Esophagus squamous epithelium (tissue), 5 donors: ENCODE measurements at places on chromosomes 2 and 18.

GRCh38 chr2:164447660-164448059 is 173.6 kb downstream of the GRB14 start:
- DNase-seq = no peak

- DNase-seq = no peak
Observed at GRCh38 chr2:180983468-180984242, 3.2 kb downstream of the UBE2E3 start.

- no peak for DNase-seq
Observed at GRCh38 chr2:161088658-161089350, 71.4 kb upstream of the TANK start.

- DNase-seq = no peak
Observed at GRCh38 chr18:75635096-75635495, 207.6 kb upstream of the SMIM21 start.

DNA sequence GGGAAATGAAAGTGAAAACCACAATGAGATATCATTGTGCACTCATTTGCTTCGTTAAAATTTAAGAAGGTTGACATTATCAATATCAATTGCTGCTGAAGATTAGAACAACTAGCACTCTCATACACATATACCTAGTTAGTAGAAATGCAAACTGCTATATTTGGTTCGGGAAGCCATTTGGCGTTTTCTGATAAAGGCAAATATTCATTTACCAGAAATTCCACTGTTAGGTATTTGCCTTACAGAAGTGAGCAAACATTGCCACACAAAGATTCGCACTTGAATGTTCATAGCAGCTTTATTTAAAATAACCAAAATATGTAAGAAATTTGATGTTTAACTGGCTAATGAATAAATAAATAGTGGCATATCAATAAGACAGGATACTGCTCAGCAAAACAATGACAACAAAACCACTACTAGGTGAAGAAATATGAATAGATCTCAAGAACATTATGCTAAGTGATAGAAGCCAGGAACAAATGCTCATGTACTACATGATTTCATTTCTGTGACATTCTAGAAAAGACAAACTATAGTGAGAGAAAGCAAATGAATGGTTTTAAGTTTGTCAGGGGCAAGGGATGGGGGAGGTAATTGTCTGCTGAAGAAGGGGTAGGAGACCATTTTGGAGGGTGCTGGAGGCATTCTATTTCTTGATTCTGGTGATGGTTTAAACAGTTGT is 387.8 kb downstream of the PTH2R start:
- no peak for DNase-seq

- no peak for DNase-seq
Observed at GRCh38 chr2:151186011-151186410, 75.7 kb downstream of the RBM43 start.

DNA sequence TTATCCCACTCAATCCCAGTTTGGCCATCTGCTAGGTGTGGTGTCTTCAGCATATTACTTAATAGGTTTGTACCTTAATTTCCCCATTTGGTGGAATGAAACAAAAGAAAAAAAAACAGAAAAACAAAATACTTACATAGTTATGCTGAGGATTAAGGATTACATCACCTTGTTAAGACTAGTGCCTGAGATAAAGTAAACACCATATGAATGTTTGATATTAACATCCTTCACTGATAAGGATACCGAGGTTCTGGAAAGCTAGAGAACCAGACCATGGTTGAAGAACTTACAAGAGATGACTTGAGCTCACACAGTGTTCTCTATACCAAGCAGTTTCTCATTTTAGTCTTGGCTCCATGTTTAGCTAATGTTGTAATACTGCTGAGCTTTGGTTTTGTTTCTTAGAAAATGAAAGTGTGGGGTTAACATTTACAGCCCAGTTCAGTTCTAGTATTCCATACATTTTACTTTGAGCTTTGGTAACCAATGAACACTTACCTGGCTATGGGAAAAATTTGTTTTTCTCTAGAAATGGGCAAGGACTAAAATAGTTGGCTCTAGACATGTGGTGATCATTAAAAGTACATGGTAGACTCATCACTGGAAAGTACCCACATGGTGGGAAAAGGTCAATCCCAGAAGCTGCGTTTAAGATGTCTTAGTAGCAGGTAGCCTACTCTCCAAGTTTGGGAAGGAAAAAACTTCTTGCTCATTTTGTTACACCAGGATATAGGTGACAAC is 5.8 kb upstream of the GPD2 start:
- no peak for DNase-seq

GRCh38 chr2:181697126-181697525 is 16.8 kb upstream of the NEUROD1 start:
- DNase-seq = no peak

DNA sequence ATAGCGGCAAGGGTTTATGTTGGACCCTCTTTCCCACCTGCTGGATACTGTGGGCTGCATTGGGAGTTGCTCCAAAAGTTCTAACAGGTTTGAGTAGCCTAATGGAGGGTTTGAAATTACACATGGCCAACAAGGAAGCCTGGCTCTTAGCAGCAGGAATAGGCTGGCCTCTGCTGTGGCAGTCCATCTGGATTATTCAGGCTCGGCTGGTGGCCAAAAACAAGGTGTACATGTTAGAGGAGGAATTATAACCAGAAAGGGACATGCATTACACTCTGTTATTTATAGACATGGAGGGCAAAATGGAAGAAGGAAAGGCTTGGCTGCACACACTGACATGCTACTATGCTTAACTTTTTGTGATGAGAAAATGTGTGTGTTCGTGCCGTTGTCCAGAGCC is 61.1 kb upstream of the NRXN1 start:
- DNase-seq = no peak

DNA sequence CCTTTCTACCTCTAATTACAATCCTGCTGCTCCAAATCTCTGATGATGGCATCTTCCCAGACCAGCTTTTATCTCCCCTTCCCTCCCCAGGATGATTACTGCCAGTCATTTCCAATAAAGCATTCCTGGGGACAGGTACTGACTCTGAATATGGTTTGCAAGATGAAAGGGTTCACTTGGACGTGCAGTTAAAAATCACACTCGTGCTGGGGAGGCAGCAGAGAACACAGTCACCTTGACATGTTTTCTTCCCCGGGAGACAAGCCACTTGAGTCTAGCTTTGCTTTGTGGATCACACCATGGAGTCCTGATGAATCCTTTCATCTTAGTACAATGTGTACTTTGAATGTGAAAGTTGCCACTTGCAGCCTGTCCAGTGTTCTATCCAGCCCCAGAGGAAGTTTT is 175.0 kb downstream of the ALPK2 start:
- no peak for DNase-seq

GRCh38 chr2:195367809-195368208 is 289.2 kb upstream of the SLC39A10 start:
- DNase-seq = no peak

GRCh38 chr2:42205337-42205736 is 36.2 kb downstream of the EML4 start:
- DNase-seq = no peak

DNA sequence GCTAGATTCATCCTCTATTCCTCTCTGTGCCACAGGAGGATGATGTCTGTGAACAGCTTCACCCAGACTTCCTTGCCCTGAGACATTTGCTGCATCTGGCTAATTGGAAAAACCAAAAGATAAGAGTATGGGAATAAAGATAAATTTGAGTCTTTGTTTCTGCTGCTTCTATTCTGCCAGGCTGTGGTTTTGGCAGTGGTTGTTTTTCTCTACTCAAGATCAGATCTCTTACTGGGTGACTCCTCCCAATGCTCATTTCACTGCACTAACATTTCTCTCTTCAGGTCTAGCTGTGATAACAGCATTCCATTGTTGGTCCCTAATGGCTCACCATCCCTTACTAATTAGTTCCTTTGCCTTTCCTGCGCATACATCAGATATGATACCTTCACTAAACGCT is 89.5 kb downstream of the CALCRL start:
- no peak for DNase-seq

- no peak for DNase-seq
Observed at GRCh38 chr2:14237902-14238301, 394.6 kb upstream of the LRATD1 start.

- no peak for DNase-seq
Observed at GRCh38 chr2:8086796-8087479, 594.9 kb upstream of the ID2 start.

- DNase-seq = no peak
Observed at GRCh38 chr18:61784834-61785233, 108.0 kb downstream of the RNF152 start.

- DNase-seq = no peak
Observed at GRCh38 chr2:179348906-179349305, 84.3 kb upstream of the SESTD1 start.

DNA sequence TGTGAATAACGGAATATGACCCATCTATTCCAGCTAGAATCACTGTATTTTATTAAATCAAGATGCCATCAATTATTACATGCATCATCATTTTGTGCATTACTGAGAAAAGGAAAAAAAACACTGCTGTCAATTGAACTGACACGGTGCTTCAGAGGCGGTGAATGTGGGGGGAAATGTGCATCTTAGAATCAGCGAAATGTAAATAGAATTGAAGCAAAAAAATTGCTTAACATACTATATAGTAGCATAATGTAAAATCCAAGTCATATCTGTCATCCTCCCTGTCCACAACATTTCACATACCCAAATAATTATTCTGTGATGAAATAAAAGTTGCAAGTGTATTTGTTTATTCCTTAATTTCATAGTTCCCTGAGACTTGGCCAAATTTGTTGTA is 84.6 kb downstream of the PRKRA start:
- no peak for DNase-seq

DNA sequence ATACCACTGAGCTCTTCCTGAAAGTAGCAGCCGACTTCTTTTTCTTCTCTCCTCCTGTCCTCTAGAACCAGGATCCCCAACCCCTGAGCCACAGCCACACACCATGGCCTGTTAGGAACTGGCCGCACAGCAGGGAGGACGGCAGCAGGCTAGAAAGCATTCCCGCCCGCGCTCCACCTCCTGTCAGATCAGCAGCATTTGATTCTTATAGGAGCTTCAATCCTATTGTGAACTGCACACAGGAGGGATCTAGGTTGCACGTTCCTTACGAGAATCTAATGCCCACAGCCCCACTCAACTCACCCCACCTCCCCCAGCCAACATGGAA is 179.1 kb upstream of the SH3BP4 start:
- no peak for DNase-seq

- no peak for DNase-seq
Observed at GRCh38 chr2:229821316-229821715, 100.5 kb downstream of the TRIP12 start.

- no peak for DNase-seq
Observed at GRCh38 chr2:214533541-214533940, 122.7 kb downstream of the VWC2L start.

GRCh38 chr2:97932975-97933662 is 62.6 kb downstream of the TMEM131 start:
- no peak for DNase-seq

GRCh38 chr18:73479477-73479876 is 611.7 kb upstream of the NETO1 start:
- DNase-seq = no peak

DNA sequence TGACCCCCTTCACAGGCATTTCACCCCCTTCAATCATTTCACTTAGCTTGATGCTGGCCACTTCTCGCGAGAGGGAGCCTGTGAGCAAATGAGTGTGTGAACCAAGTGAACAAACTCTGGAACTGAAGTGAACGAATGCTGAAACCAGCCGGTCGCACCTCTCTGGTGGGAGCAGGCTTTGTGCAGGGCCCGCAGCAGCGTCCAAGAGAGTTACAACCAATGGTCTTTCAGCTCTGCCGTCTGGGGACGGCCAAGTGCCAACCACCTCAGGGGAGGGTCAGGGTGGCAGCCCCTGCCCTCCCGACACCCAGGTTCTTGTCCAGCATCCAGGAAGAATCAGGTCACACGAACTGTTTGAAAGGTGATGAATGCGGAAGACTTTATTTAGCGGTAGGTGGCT is 764.0 kb downstream of the SUCLG1 start:
- no peak for DNase-seq

GRCh38 chr2:105425936-105426625 is 27.2 kb upstream of the FHL2 start:
- no peak for DNase-seq

GRCh38 chr2:176583607-176584006 is 314.4 kb downstream of the MTX2 start:
- no peak for DNase-seq

DNA sequence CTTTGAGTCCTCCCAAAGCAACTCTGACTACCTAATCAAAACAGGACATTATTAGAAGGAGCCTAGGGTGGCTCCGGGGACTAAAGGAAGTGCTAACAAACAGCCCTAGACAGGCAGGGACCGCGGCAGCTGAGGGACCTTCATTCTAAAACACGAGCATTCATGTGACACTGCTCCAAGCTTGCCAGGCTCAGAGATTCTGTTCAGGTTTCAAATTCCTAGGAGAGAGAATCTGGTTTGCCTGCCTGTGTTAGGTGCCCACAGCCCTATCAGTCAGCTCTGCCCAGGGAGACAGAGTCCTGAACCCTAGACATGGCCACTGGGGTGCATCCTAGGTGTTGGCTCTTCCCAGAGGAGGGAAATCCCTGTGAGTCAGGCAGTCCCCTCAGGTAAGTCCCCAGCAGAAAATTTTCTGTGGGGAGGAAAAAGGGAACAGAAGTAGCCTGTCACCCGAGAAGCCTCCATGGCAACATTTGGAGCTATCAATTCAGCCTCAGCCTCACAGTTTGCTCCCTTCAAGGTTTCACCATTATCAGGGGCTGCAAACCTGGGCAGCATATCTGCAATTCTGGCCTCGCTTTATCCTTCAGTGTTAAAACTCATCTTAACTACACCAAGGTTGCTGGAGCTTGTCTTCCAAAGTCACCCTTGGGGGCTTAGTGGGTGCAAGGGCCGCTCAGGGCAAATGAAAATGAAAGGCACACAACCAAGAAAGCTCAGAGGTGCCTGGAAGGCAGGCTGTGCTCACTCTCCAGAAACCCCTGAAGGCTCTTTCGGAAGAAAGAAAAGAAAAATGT is 28.6 kb downstream of the PCBP1 start:
- no peak for DNase-seq

DNA sequence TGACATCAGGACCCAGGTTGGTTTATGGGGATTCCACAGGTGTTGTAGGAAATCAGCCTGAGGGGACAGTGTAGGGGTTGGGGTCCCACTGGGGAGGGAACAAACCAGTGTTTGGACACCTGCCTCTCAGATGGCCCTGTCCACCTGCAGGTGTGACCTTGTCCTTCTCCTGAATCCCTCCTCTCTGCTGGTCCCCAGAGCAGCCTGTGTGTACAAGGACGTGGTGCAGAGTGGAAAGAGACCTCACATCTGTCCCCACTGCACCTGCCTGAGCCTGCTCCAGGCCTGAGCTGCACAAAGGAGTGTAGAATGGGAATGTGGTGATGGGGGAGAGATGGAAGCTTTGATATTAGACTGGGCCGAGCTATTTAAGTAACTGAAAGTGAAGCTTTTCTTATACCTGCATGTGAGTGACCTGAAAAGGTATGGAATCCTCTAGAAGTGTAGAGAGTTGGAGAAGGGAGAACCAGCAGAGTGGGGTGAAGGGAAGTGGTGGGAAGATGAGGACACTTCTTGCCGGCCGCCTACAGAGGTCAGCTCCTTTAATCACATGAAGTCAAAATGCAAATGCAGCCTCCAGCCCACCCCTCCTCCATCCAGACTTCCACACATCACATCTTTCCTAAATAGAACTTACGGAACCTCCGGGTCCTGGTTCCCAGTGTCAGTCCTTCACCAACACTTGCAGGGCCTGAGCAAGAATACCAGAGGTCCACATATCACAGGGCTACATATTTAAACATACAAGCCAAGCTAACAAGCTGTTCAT is 89.3 kb upstream of the SMAD2 start:
- no peak for DNase-seq

- no peak for DNase-seq
Observed at GRCh38 chr2:184765112-184765895, 167.0 kb downstream of the ZNF804A start.
